CD4-positive, alpha-beta memory T cell (primary cell): ENCODE measurements at places on chromosomes 12 and 14. TPM values are rescaled to one million over a fixed set of nuclear protein-coding genes. Genes with fewer than 3 reads are reported as not detected.

GRCh38 chr14:59161561-59162175, 26.8 kb upstream of the DAAM1 start:
- peak; percentile 27 for DNase-seq

DNA sequence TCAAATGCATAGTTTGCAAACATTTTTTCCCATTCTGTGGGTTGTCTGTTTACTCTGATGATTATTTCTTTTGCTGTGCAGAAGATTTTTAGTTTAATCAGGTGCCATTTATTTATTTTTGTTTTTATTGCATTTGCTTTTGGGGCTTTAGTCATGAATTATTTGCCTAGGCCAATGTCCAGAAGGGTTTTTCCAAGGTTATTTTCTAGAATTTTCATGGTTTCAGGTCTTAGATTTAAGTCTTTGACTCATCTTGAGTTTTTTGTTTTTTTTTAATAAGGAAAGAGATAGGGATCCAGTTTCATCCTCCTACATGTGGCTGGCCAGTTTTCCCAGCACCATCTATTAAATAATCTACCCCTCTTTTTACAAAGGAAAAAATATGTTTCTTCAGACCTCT, 57.2 kb upstream of the TMEM260 start:
- DNase-seq: no peak

DNA sequence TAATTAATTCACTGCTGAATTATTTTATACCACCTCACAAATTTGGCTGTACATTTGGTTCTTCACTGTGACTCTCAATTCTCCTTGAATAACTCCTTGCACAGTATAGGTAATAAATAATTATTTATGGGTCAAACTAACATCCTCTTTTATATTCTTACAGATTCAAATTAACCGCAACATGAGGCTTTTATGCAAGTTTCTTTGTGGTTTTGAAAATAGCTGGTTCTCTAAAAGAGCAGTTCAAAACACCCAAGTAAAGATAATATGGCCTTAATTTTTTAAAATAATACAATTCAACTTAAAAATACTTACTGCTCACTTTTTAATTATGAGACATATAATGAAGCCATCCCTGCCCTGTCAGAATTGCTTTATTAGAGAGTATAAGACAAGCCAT, 12.9 kb upstream of the TRIM9 start:
- DNase-seq: no peak

DNA sequence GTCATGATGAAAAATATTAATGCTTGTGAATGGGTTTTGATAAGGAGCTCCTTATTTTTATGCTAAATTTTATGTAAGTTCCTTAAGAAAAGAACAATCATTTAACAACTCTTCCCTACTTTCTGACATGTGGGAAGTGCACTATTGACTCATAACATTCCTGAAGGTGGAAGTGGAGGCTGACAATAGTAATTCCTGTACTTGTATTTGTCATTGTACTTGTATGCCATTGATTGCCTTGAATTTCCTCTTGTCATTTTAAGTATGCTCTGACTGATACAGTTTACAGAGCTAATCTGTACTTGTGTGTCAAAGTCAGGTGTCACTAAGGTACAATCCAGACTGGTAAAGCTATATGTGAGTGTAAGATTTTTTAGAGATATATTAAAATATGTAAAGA, 440.0 kb downstream of the SLC16A7 start:
- no peak for DNase-seq

MTRFR gene
- 46.1 TPM for total RNA-seq
